Stomach (tissue), 19 donors: ENCODE measurements at places on chromosomes 5 and 9. TPM values are rescaled to one million over a fixed set of nuclear protein-coding genes. Genes with fewer than 3 reads are reported as not detected.

DNA sequence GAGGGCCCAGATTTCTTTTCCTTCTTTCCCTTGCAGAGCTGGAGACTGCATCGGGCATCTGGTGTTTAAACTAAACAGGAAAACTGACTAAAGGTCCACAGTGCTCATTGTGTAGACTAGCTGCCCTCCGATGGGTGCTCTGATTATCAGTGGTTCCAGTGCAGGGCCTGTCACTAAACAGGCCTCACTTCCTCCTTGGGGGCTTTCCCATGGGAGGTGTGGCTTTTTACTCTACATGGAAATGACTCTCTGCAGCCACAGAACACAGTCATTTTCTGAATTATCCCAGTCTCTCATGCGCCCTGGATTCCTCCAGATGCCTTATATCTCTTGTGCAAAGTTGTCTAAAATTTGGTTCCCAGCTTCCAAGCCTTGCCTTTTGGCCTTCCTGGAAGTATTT lies 199.2 kb downstream of the TRIO start:
- peak; percentile 56 for DNase-seq

DNA sequence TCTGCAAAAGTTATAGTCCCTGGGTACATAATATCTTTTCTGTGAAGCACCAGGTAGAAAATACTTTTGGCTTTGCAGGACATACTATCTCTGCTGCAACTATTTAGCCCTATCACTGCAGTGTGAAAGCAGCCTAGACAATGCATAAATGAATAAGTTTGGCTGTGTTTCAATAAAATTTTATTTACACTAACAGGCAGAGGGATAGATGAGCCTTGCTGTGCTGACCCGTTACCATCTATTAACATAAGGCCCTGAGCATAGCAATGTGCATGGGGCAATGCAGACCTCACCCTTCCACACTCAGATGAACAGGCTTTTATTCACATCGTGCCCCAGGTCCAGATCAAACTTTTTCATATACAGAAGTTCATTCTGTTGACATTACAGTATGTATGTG lies 27.8 kb downstream of the RASEF start:
- no peak for DNase-seq

DNA sequence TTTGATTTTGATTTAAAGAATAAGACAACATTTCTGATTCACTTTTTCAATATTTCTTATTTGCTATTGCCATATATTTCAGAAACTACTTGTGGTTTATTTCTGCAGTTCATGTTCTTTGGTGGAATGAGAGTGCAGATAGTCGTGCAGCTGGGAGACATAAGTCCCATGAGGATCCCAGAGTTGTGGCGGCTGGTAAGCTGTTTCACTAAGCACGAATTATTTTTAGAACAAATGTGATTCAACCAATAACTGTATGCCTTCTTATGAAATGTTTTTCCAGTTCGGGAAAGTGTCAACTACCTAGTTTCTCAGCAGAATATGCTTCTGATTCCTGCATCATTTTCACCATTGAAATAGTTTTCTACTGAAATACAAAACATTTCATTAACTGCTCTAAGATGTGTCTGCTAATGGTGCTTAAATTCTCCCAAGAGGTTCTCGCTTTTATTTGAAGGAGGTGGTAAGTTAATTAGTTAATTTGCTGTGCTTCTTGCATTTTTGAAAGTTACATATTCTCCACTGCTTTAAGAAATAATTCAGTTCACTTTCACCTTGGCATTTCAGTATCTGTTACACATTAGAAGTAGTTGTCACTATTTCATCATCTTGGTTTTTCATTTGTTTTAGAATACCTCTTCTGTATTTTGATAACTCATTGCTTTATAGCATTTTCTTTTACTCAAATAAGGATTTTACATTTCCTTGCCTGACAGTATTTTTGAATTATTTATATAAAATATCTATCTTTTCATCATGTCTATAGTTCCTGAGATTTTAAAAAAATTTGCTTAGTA lies 9.0 kb downstream of the NIPSNAP3B start:
- no peak for DNase-seq

- DNase-seq = no peak
These were observed 76.4 kb downstream of the HAPLN1 start for GRCh38 chr5:83644301-83644700.

DNA sequence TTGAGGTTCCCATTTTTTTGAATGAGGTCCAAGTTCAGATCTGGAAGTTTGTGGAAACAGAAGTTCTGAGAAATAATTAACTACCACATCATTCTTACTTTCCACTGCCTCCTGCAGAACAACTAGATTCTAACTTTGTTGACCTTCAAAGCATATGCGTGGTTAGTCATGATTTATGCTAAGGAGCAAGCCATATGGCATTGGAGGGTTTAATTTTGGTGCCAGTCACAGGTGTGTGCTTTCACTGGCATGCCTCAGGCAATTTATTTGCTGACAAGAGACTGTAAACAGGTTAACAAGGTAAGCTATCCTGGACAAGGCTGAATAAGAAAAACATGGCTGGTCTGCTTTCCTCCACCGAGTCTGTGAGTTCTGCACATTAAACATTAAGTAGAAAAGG lies 31.5 kb downstream of the HMHB1 start:
- no peak for DNase-seq

DNA sequence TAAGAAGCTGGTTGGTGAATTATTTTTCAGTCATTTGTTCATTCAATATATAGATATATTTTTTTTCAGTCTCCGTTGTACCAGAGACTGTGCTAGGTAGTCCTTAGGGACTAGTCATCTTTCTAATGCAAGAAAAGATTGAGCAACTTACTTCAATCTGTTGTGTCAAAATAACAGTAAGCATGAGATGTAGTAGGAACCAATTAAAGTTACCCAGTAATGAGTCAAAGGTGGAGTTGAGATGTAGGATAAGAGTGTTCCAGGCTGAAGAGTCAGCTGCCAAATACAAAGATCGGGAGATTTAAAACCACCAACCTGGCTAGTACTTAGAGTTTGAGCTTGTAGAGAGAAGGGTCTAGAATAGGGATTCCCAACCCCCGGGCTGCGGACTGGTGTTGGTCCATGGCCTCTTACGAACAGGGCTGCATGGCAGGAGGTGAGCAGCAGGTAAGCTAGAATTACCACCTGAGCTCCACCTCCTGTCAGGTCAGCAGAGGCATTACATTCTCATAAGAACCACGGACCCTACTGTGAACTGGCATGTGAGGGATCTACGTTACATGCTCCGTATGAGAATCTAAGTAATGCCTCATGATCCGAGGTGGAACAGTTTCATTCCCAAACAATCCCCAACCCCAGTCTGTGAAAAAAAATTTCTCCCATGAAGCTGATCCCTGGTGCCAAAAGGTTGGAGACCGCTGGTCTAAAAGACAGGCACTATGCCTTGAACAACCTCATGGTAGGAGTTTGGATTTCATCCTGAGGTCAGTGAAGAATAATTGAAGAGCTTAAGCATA lies 1241.5 kb upstream of the WWC1 start:
- DNase-seq = no peak

- no peak for DNase-seq
These were observed 1.8 kb downstream of the MAP1B start for GRCh38 chr5:72109062-72109411.

- no peak for DNase-seq
These were observed 3.2 kb downstream of the SH3PXD2B start for GRCh38 chr5:172450861-172451695.

DNA sequence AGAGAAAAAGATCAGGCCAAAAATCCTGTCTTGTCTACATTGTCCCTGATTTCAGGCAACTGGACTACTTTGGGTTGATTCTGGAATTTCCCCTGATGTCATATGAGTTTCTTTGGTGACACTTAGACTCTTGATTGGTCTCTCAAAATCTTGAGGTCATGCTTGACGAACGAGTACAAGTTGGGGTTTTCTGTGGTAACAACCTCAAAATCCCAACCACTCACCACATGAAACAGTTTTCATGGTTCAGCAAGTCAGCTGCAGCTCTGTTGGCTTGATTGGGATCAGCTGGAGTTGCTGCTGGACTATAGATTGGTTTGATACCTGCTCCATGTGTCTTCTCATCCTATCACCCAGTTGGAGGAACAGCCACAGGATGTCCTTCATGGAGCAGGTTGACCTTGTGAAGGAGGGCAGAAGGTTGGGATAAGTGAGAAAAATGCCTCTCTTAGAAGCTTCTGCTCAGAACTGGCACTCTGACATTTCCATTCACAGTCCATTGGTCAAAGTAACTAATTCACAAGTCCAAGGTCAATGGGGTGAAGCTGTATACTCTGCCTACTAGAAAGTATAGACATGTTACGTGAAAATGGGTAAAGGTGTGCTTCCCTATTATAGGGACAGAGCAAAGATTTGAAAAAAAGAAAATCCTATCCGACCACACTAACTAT lies 284.5 kb downstream of the SH3GL2 start:
- no peak for DNase-seq

DNA sequence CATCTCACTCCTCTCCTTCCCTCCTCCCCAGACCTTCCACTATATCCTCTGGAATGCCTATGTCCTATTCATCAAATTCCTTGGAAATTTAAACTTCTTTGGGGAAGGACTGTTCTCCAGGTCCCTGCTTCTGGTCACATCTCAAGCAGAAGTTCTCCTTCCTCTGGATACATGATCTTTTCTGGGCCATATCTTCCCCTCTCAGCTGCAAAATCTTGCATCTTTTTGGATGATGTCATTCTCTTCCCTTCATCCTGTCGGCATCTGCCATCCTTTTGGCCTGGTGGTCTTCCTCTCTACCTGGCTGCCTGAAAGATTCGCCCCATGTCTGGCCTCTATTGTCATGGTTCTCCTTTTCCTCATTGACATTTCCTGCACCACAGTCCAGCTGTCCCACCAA lies 5.2 kb upstream of the DIRAS2 start:
- no peak for DNase-seq

DNA sequence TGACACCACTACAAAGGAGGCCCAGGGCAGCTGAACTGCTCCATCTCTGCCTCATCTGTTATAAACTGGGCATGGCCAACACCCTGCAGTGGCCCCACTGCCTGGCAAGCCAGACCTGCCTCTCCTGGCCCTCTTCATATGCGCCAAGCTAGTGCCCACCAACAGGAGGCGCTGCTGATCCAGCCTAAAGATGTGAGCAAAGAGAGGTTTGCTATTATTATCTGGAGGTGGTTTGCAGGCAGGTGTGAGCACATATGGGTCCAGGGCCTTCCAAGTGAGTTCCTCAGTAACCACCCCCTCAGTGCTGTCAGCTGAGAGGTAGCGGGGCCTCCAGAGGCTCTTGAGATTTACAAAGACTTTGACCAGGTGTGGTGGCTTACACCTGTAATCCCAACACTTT lies 232.2 kb downstream of the SYK start:
- DNase-seq = no peak

GRCh38 chr5:148060309-148060708 lies 3.5 kb upstream of the SPINK5 start:
- no peak for DNase-seq

- DNase-seq = no peak
These were observed 8.2 kb downstream of the AP3B1 start for GRCh38 chr5:78286290-78286689.

- no peak for DNase-seq
These were observed 161.3 kb downstream of the MACROH2A1 start for GRCh38 chr5:135237748-135238103.

DNA sequence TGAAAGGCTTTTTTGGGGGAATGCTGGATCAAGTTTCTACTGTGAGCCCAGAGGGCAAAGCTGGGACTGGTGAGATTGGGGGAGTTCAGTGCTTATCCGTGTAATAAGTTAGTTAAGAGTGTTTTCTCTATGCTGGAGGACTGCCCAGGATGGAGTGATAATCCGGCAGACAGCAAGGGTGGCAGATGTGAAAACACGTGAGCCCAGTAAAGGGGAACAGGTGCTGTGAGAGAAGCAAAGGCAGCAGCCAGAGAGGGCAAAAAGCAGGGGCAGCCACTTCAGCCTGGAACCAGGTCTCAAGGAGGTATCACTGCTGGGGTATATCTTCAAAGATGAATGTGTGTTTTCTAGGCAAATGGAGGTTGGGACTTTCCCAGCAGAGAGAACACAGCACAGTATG lies 53.9 kb downstream of the GALNT10 start:
- DNase-seq = no peak

- no peak for DNase-seq
These were observed 92.0 kb downstream of the OTULIN start for GRCh38 chr5:14756478-14756877.

GRCh38 chr5:4206127-4206526 lies 610.5 kb downstream of the IRX1 start:
- no peak for DNase-seq

- peak; percentile 86 for DNase-seq
These were observed at the start of gene OCLN for GRCh38 chr5:69492391-69492922. Gene OCLN (plus strand): TSS chr5:69492790. CDS start chr5:69504245, 11,455 bp downstream.

DNA sequence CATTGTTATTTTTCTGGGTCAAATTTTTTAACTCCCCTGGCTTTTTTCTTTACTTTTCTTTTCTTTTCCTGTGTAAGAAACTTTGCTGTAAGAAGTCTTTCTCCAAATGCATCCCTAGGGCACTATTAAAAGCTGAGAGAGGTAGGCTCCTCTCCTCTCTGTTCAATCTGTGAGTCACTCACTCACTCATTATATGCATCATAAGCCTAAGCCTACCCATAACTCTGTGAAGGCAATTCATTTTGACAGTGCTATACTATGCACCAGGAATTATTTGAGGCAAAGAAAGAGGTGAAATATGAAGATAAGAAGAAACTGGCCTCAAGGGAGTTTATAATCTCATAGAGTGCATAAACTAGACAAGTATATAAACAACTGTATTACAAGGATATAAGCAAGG lies 67.9 kb upstream of the PRR16 start:
- no peak for DNase-seq

DNA sequence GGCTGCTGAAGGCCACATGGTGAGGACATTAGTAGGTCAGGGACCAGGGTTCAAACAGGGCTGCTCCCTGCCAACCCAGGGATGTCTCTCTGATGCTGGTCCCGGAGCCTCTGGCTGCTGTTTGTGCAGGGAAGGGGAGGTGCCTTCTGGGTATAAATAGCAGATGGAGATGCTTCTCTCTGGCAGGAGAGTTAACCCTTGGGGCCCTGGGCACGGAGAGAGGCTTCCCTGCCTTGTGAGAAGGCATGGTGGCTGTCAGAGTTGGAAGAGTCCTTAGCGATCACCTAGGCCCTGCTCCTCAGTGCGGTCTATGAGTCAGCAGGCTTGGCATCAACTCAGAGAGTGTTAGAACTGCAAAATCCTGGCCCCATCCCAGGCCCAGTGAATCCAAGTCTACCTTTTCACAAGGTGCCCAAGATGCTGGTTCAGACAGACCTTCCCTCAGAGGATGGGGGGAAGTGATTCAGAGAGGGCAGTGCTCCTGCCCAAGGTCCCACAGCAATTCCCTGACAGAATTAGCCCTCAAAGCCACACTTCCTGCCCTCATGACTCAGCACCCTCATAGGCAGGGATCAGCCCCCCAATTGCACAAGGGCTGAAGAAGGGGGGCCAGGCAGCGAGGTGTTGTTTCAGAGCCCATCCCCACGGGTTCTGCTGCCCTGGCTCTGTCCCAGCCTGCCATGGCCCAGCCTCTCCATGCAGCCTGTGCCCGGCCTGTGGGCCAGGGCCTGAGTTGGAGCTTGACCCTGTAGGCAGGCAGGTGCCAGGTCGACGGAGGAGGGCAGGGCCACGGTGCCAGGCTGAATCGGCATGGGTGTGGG lies 25.6 kb downstream of the CAMK2A start:
- peak; percentile 57 for DNase-seq

The CCDC171 gene
- total RNA-seq = 26.3 TPM

The C5orf46 gene
- total RNA-seq = not detected

The SPATA24 gene
- 3.6 TPM for total RNA-seq

The SLC36A2 gene
- total RNA-seq = not detected

The ADGRD2 gene
- not detected for total RNA-seq
